T47D (cell line): ENCODE measurements at places on chromosomes 12 and 14.

GRCh38 chr12:66808606-66809005, 129.7 kb upstream of the GRIP1 start:
- no peak for DNase-seq

- DNase-seq, result no peak
Measured at GRCh38 chr14:60317609-60318008, 68.6 kb downstream of the PPM1A start.

DNA sequence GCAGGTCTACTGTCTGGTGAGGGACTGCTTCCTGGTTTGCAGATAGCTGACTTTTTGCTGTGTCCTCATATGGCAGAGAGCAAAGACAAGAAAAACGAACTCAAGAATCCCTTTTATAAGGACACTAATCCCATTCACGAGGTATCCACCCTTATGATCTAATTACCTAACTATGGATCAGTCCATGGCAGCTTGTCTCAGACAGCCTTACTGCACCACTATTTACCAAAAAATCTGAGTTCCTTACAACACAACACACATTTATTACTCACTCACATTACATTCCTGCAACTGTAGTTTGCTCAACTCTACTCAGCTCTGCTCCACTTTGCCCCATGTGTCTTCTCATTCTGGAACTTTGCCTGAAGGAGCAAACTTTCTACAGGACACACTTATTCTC, 10.1 kb upstream of the SLC6A15 start:
- DNase-seq, result no peak

DNA sequence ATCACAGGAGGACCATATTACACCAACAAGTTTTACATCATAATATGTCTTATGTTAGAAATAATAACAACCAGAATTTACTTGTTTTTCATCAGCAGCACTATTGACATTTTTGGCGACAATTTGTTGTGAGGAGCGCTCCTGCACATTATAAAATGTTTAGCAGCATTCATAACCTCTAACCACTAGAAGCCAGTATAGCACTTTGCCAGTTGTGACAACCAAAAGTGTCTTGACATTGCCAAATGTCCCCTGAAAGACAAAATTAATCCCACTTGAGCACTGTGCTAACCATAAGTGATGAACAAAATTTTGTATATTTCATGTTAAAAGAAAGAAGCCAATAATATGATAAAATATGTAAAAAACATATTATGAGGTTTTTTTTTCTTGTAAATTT, 356.9 kb upstream of the LMO3 start:
- DNase-seq, result no peak

GRCh38 chr12:90099288-90099687, 390.6 kb upstream of the ATP2B1 start:
- DNase-seq, result no peak

- DNase-seq, result no peak
Measured at GRCh38 chr12:45994736-45995135, 4.4 kb upstream of the SCAF11 start.

DNA sequence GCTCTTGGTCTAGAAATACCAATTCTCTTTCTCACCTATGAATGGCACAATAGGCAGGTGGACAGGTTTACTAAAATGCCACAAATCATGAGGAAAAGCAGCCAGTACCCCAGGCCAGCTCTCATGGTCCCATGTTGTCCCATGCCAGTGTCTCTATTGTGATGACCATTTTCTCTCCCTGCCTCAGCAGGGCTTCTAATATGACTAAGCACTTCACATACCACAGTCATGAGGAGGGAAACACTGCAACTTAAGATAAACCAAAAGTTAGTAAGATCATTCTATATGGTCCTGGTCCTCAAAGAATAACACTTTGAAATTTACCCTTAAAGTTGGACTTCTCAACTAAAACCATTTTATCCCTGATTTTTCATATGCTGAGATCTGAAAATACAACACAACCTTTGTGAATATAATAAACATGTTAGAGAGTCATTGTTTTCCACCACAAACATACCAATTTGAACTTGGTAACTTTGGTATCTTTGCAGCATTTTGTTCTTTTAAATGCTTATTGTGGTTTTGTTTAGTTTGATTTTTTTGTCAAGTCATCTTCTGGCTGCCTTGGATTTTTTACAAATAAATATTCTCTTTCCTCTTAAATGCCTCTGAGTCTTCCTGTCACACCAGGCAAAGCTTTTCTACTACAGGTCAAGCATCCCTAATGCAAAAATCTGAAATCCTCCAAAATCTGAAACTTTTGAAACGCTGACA, 3.6 kb downstream of the TTC5 start:
- no peak for DNase-seq

DNA sequence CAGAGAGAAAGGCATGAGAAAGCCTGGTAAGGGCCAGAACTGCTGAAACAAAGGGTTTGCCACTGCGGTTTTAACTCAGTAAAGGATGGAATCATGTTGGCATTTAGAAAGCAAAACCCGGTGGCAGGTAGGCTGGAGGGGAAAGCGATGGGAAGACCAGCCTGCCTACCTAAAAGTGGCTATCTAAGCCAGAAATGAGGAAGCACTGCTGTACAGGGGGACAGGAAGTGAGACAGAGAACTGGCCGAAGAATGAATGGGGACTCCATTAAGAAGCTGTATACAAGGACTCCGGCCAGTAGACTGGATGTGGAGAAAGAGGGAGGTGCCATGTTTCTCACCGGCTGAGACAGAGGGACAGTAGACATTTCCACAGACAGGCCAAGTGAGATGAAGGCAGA, 48.2 kb downstream of the PPM1H start:
- DNase-seq, result no peak

DNA sequence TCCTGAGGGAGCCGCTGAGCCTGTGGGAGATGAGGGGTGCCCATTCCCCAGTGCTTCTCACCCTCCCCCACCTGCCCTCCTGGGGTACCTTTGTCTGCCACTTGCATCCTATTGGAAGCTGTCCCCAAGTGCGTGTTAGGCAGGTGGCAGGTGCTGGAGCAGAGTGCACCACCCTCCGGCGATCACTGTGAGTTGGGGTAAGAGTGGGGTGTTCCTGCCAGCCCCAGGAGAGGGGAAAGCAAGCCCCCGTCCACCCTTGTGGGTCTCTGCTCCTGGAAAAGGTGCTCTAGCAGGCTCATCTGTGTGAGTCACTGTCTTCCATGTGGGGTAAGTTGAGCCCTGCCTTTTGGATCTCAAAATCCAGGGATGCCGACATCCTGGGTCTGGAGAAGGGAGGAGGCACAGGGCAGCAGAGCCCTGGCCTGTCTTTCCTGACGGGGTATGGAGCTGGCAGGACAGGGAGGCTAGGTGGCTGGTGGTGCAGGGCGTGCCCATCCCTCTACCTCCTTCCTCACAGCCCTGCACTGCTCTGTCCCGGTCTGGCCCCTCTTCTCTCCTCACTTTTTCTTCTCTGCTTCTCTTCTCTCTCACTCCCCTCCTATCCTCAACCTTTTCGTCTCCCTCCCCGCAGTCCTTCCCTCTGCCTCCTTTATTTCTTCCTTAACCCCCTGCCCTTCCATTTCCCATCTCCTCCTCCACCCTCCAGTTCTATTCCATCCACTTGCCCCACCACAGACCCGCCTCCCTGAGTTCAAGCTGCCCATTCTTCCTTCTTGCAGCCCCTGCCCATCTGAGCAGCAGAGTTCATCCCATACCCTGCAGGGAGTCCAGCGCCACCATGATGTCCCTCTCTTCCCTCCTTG, 20.1 kb upstream of the KRT7 start:
- DNase-seq, result no peak

DNA sequence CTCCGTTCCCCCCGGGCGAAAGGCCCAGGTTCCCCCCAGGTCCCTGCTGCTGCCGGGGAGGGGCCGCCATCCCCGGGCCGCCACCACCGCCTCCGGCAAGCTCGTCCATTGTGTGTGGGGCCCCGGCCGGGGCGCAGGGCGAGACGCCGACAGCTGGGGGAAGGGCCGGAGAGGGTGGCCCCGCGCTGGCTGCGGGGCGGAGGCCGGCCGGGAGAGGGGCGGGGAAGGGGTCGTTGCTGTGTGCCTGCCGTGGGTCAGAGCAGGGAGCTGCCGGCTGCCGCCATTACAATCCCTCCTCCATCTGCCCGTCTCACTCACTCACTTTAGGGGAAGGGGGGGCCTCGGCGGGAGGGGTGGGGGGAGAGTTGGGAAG, at the start of gene STRN3:
Gene STRN3, minus strand, starts transcription at position 303 of the 373 bp plus-strand sequence. Its CDS starts 194 bp downstream, at position 109.
- no peak for DNase-seq

DNA sequence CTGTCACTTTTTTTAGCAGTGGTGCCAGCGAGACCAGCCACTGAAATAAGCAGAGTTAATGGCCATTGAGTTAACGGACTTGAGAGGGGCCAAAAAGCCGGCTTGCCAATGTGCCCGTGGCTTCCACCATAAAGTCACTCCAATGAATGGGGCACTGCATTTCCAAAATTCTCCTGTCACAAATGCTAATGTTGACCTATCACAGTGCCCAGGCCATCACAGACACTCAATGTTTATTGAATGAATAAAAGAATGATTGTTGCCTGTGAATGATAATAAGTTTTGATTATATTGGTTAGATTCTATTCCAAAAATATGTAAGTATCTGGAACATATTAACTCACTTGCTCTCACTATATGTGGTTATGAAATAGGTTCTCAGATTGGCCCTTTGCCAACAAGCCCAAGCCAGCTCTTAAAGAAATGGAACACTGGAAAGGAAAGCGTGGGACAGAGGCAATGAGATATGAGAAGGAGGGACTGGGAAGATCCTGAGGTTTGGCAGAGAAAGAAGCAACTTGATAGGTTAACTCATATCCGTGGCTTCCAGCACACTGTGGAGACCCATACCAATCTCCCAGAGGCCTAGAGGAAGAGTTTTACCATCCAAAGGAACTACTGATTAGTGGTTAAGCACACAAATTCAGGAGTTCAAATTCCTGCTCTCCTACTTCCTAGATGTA, 108.7 kb downstream of the BTG1 start:
- peak; percentile 36 for DNase-seq

GRCh38 chr14:34507459-34507858, 32.0 kb downstream of the EAPP start:
- DNase-seq, result no peak

DNA sequence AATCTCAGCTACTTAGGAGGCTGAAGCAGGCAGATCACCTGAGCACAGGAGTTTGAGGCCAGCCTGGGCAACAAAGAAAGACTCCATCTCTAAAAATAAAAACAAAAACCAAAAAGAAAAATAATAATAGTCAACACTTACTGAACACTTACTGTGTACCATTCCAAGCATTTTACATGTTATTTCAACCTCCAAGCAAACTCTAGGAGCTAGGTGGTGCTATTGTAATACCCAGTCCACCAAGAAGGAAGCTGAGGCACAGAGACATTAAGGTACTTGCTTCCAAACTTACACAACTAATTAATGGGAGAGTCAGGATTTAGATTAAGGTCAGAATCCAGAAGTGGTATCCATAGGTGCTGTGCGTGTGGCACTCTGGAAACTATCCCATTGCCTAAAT, 13.7 kb upstream of the OR6J1 start:
- peak; percentile 59 for DNase-seq

DNA sequence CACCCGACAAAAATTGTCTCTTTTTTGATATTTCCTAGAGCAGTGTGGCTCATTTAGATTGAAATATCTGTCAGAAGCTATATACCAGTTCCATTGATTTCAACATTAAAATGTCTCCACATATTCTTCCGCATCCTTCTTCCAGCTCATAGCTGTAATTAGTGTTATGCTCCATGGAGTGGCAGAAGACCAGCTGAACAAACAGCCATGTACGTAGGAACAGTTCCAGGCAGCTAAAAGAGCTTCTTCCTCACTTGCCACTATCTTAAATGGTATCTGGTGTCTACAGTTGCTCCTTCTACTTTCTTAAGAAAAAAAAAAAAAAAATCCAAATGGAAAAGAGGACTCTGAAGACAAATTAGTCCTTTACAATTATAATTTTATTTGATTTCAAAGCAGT, 848.0 kb downstream of the DIO2 start:
- DNase-seq, result no peak
